ENCODE measurements at places on chromosomes 2 and 18.
A peak's percentile ranks its signal among the peaks of the same experiment; 100 is the strongest.

DNA sequence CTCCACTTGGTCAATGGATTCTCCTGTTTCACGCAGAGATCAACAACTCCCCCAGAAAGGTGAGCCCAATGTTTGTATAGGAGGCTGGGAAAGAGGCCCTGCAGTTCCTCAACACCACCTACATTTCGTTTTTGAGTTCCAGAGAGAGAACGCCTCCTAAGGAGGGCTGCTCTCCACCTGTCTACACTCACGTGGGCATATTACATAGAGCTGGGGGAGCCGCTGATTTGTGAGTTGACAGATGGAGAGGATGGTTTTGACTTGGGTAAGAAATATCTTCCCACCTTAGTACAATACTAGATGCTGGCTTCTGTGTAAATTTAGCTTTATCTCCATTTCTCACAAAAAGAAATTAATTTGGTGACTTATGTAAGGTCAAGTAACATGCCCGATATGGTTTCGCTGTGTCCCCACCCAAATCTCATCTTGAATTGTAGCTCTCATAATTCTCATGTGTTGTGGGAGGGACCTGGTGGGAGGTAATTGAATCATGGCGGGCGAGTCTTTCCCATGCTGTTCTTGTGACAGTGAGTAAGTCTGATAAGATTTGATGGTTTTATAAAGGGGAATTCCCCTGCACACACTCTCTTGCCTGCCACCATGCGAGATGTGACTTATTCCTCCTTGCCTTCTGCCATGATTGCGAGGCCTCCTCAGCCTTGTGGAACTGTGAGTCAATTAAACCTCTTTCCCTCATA lies 274.5 kb upstream of the PXDN start:
- DNase-seq, result no peak

GRCh38 chr2:230942920-230943896 lies 18.2 kb upstream of the GPR55 start:
- DNase-seq, result no peak

DNA sequence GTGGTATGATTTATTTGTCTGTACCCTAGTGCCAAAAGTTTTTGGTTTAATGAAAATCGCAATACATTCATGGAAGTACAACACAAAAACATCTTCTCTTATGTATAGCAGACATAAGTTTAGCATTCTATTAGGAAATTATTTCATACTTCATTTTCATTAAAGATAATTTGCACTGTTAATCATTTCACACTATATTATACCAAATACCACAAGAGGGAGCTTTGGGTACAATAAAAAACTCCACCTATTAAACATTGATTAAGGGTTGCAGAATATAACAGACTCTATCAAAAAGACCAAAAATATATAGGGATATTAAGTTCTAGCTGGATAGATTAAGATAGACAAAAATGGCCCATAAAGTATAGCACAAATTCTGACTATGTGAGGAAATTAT lies 79.0 kb downstream of the SLC66A3 start:
- DNase-seq, result no peak

DNA sequence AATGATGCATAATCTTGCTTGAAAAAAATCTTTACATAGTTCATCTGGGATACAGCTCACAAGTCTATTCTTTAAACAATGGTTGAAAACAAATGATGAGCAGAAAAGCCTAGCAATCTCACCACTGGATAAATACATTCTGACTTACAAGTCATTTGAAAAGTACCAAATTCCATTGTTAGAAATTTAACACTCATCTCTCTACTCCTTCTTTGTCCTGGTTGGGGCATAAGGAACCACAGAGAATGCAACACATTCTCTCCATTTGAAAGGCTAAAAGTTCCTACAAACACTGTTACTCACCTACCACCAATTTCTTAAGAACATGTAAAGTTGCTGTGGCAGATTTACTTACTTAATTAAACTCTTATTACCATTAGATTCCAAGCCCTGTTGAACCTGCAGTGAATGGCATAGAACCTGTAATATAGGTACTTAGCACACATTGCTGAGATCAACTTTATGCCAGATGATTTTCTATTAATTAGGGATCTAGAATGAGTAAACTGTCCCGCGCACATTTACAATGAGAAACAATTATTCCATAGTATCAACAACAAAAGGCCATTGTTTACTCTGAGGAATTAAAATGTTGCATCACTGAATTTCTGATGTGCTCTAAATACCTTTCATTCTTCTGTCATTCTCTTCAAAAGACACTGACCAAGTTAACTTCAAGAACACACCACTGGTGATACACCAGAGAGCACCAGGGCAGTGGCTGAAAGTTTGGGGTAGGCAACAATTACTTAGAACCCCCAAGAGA lies 69.6 kb downstream of the CABYR start:
- DNase-seq, result no peak

GRCh38 chr2:108621687-108622681 lies 87.7 kb downstream of the LIMS1 start:
- DNase-seq, result peak; percentile 44

- DNase-seq, result peak; percentile 4
Observed at GRCh38 chr2:33304032-33304864, 172.2 kb upstream of the RASGRP3 start.

- no peak for DNase-seq
Observed at GRCh38 chr18:3649135-3649632, 199.2 kb downstream of the TGIF1 start.

- DNase-seq, result no peak
Observed at GRCh38 chr2:84273406-84273805, 185.7 kb downstream of the SUCLG1 start.

- DNase-seq, result peak; percentile 22
Observed at GRCh38 chr2:48397281-48397680, 132.7 kb upstream of the STON1 start.

DNA sequence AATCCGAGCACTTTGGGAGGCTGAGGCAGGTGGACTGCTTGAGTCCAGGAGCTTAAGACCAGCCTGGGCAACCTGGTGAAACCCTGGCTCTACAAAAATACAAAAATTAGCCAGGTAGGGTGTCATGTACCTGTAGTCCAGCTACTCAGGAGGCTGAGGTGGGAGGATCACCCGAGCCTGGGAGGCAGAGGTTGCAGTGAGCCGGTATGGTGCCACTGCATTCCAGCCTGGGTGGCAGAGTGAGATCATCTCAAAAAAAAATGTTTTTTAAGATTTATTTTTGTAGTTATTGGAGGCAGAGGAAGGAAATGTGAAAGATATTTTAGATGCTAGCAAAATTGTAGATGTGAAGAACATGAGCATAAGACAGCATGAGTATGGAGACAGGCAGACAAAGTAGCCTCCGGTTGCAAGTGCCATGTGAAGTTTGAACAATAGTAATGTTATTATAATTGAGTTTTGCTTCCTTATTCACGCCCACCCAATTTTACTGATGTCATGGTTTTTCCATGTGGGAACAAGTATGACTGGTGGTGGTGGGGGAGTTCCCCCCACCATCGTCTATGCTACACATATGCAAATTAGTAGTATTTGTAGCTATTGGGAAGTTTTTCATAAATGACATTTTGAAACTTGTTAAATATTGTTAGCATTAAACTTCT lies 18.0 kb downstream of the REL start:
- no peak for DNase-seq

GRCh38 chr2:165633431-165633830 lies 160.6 kb downstream of the GALNT3 start:
- DNase-seq, result no peak

- DNase-seq, result no peak
Observed at GRCh38 chr2:45905632-45905958, 254.1 kb downstream of the PRKCE start.

GRCh38 chr18:11096411-11096810 lies 53.0 kb downstream of the PIEZO2 start:
- DNase-seq, result no peak

DNA sequence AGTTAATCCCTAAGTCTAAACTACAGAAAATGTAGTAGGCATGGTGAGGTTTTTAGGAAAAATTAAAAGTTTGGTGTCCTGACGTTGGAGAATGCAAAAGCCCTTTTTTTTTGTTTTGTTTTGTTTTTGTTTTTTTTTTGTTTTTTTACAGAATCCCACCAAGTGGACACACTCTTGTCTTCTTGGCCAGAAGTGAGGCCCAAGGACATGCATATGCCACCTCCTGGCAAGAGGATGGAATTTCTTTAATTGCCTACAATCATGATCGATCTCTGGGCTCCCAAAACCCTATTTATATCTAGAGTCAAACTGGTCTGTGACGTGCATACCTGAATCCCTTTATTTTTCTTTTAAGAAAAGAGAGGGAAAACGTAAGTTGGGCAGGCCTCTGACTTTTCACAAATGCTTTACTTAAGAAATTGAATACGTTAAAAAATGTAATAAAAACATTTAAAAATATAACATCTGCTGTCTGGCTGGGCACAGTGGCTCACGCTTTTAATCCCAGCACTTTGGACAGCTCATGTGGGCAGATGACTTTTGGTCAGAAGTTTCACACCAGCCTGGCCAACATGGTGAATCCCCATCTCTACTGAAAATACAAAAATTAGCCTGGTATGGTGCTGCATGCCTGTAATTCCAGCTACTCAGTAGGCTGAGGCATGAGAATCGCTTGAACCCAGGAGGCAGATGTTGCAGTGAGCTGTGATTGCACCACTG lies 502.7 kb downstream of the CBLN2 start:
- no peak for DNase-seq
